ENCODE measurements at places on chromosomes 5 and 9. TPM values are rescaled to one million over a fixed set of nuclear protein-coding genes. Genes with fewer than 3 reads are reported as not detected.

ANKRD18A gene
- total RNA-seq: 5.8 TPM

IRX2 gene
- total RNA-seq: 17.5 TPM

SPINK4 gene
- total RNA-seq: not detected

CKMT2 gene
- 86.2 TPM for total RNA-seq

IZUMO3 gene
- total RNA-seq: not detected

FOXD4 gene
- not detected for total RNA-seq

All from stomach (tissue), 19 donors.